T follicular helper cell (primary cell): ENCODE measurements at places on chromosomes 6 and 20.

- no peak for DNase-seq
These were observed 137.8 kb downstream of the BTBD9 start for GRCh38 chr6:38501931-38502330.

- DNase-seq = no peak
These were observed 40.0 kb downstream of the REPS1 start for GRCh38 chr6:138948004-138948403.

GRCh38 chr20:62998449-62998848, 8.3 kb downstream of the BHLHE23 start:
- no peak for DNase-seq

- no peak for DNase-seq
These were observed 19.8 kb upstream of the TINAG start for GRCh38 chr6:54288474-54288873.

DNA sequence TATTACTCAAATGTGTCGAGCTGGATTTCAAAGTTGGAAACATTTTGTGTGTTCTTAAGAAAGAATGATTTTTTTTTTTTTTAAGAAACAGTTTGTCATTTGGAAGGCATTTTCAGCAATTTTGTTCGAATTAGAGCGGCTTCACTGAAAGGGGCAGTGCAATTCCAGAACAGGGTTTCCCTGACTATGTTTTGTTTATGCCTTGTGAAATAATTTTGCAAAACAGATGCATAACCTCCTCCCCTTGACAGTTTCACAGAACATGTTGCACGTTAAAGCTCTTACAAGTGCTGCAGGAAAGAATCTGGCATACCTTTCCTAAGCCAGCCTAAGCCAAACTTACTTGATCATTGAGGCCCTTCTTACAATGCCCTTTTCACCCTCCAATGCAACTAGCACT, 216.0 kb upstream of the SSTR4 start:
- no peak for DNase-seq

DNA sequence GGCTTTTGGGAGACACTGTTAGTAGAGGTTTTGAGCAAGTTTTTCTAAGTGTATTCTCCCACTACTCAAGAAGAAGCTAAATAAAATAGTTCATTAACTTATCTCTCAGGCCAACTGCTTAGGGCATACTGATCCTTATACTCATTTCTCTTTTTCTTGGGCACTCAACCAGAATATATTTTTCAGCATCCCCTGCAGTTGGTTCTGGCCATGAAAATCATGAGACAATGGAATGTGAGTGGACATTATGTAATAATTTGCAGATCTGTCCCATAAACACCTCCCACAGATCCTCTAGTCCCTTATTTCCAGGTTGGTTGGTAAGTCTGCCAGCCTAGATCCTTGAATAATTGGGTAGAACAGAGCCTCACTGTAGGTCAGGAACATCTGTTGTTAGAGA, 136.7 kb downstream of the AIG1 start:
- DNase-seq = no peak

DNA sequence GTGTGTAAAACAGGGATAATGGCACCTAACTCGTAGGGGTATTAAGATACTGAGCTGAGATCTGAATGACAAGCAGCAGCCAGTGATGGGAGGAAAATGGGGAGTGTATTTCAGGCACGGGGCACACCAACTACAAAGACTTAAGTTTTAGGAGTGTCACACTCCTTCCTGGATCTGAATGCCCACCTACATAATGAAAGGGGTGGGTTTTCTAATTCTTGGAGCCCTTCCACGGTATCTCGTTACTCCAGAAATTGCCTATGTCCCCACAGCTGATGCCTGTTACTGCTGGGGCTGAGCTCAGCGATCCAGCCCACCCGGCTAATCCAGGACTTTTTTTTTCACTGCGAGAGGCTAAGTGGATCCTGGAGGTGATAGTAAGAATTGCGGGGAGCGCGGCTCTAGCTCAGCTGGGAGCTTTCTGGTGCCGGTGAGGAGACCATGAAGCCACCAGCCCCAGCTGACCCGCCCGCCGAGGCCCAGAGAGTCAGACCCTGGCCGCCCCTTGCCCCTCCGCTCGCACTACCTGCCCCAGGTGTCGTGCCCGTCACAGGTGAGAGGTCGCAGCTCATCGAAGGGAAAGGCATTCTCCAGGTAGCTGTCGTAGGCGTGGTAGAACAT, 727 bp downstream of the EDEM2 start:
- DNase-seq = no peak

DNA sequence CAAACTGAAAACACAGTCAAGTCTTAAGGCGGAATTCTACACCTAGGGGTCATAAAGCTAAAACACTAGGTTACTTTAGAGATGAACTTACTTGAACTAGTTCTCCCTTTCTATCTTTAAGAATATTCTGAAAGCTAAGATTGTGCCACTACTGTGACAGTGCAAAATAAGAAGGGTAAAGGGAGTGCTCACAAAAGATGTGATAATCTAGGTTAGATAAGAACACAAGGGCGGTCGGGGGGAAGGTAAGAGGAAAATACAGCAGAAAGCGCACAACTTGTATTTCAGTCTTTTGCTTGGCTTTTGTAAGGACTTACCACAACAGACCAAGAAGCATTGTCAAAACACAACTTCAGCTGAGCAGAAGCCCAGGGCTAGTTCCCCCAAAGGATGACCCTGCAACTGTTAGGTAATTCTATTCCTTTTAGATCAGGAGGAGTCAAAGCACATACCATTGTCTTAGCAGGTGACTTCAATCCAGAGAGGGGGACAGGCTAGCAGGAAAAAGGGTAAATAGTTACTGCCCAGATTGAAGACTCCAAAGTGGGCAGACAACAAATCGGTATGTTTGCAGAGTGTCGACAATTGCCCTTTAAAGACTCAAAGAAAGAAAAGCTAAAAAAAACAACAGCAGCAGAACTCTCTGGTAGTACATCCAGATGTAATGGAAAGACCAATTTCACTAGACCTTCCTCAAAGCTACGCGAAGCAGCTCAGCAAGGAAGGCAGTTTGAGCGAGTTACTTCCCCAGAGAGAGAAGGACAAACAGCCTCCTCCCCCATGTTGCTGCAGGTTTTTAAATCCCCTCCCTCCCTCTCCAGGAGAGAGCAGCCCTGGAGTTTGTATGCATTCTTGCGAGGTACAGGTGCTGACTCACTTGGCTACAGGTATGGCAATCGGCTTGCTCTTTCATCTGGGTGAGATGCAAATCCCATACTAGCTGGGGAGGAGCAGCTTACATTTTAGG, 59.0 kb downstream of the RIPOR2 start:
- no peak for DNase-seq

- DNase-seq = no peak
These were observed 9.4 kb upstream of the SLC4A11 start for GRCh38 chr20:3248167-3248992.

DNA sequence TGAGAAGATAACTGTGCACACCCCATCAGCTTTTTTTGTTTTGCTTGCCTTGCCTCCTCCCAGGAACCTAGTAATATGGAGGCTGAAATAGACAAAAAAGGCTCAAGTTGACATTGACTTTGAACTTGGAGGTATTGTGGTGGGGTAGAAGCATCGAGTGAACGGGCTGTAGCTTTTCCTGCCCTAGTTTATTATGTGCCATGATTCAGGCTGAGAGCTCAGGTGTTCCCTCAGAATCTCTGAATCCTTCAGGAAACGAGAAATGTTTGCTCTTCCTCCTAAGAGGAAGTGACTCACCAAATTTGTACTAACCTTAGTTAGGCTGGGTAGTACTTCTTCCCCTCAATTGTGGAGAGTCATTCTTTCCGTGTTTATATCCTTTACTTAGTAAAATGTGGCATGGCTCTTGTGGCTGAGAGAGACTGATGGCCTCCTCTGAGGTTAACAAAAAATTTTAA, 98.8 kb downstream of the SASH1 start:
- DNase-seq = no peak

GRCh38 chr20:46507760-46508407, 5.5 kb downstream of the ZNF334 start:
- no peak for DNase-seq

GRCh38 chr6:84065693-84066290, 32.2 kb downstream of the MRAP2 start:
- DNase-seq = no peak

GRCh38 chr20:54549658-54550326, 74.4 kb downstream of the DOK5 start:
- DNase-seq = no peak
